ENCODE measurements at places on chromosomes 16 and 17.

DNA sequence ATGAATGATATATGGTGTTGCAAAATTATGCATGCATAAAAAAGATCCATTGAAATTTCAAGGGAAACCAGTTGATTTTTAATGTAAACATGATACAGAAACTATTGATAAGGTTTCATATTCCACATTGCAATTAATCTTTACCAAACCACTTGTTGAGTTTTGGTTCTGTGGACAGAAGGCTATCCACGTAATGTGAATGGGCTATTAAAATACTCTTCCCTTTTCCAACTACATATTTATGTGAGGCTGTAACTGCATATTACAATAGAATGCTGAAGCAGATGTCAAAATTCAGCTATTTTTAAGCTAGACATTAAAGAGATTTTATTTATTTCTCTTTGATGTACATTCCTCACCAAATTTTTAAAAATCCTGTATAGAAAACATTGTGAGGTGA is 33.7 kb upstream of the VPS4A start:
- DNase-seq, result no peak

- no peak for DNase-seq
Observed at GRCh38 chr16:53913099-53913870, 209.3 kb downstream of the FTO start.

DNA sequence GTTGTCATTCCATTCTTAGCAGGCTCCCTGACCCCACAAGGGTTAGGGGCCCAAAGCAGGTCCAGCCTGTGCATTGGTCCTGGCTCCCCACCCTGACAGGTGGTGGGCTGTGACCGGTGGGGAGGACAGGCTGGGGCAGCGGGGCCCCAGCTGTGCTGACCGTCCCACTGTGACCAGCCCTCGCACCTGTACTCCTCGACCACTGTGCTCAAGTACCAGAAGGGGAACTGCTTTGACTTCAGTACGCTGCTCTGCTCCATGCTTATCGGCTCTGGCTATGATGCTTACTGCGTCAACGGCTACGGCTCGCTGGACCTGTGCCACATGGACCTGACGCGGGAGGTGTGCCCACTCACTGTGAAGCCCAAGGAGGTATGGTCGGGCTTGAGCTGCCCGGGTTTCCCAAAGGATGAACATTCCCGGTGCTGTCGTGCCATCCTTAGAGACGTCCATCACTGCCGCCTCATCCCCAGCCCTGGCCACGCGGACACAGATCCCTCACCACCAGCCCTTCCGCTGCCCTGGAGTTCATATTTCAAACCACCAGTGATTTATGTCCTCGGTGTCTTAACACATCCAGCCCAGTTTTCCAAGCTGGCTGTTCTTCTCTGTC is 7.3 kb downstream of the DRC7 start:
- no peak for DNase-seq

- DNase-seq, result no peak
Observed at GRCh38 chr17:78010759-78011158, 52.3 kb downstream of the TNRC6C start.

DNA sequence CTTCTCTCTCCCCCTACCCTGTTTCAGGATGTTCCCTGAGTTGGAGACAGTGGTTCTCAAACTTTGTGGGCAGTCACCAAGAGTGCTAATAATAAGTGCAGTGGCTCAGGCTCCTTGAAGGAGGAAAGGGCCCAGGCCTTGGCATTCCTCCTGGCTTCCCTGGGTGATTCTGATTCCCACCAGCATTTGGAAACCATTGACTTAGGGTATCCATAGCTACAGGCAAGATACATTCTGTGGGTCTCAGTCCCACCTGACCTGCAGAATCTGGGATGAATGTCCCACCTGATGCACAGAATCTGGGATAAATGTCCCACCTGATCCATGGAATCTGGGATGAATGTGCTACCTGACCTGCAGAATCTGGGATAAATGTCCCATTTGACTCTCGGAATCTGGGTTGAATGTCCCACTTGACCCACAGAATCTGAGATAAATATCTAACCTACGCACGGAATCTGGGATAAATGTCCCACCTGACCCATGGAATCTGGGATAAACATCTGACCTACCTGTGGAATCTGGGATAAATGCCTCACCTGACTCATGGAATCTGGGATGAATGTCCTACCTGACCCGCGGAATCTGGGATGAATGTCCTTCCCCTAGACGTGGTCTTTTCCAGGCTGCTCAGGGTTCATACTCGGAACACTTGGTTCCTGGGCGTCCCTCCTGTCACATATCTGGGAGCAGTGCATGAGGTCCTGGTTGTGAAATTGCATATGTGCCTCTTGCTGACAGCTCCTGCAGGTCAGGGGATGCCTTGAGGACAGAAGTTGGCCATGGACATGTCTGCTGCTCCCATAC is 136.7 kb upstream of the HS3ST2 start:
- DNase-seq, result no peak

- no peak for DNase-seq
Observed at GRCh38 chr17:64291268-64291851, 28.3 kb upstream of the TEX2 start.
